ENCODE measurements at places on chromosomes 12 and 14.

GRCh38 chr12:88179436-88180014 is 37.4 kb downstream of the TMTC3 start:
- DNase-seq = no peak

DNA sequence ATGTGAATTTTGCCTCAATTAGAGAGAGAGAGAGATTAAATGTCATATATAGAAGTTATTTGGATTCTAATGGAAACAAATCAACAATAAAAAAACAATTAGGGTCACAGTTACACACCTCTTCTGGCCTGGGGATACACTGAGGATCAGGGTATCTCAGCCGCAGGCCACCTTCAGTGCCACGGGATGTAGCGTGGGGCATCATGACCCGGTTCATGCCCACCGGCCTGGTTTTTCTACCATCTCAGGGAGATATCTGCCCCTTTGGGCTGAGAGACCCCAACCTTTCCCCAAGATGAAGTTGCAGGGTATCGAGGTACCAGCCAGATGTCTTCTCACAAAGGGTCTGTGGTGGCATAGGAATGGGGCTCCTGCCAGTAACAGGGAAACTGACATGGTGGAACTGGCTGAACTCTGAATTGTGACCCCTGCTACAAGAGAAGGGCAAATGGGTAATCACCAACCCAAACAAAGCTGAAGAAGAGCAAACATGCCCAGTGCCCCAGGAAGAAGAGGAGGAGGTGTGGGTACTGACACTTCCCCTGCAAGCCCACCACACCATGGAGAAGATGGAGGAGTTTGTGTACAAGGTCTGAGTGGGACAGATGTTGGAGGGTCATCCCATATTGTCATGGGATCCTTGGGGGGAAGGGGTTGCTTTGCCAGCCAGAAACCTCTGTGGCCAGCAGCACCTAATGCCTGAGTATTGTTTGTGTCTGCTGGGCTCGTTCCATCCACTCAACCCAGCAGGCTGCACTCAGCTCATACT is 19.5 kb downstream of the SERPINA3 start:
- DNase-seq = no peak

GRCh38 chr14:34012978-34013720 is 62.3 kb upstream of the EGLN3 start:
- no peak for DNase-seq

- no peak for DNase-seq
Measured at GRCh38 chr12:107131832-107132616, 38.7 kb upstream of the CRY1 start.

DNA sequence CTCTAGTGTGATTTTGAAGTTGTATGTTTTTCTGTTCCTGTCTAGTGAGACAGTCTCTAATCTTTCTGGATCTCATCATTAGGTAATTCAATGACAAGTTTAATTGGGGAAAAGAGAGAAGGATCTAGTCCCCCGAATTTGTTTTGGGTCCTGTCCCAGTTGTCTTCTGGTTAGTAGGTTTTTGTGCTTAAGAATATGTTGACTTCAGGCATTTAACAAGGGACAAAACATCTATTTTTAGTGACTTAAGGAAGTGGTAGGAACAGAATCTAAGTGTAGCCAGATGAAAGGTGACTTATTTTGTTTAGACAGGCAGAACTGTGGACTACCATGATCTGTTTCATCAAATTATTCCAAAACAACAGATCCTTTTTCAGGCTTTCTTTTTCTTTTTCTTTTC is 2.2 kb downstream of the GPATCH2L start:
- DNase-seq = no peak

- no peak for DNase-seq
Measured at GRCh38 chr12:38392554-38393144, 76.1 kb downstream of the ALG10B start.

- no peak for DNase-seq
Measured at GRCh38 chr12:6788972-6789924, at the start of gene CD4. Gene CD4 (plus strand): TSS chr12:6789528. CDS start chr12:6800139, 10,611 bp downstream.

DNA sequence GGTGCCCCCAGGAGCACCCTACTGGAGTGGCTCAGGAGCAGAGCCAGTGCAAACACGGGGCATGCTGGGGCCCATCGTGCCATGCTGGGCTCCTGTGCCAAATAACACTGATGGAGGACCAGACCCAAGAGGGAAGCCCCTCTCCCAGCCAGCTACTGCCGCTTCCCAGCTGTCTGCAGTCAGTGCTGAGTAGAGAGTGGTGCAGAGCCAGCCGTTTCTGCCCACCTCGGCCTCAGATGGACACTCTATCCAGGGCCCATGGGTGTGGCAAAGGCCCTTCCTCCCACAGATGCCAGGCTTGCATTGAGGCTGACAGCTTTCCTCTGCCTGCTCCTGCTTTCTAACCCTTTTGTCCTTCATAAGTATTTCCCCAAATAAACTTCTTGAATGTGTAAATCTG is 13.2 kb downstream of the CLBA1 start:
- DNase-seq = no peak

GRCh38 chr12:47891356-47891755 is 13.4 kb downstream of the VDR start:
- no peak for DNase-seq

Measured in activated naive CD4-positive, alpha-beta T cell (primary cell).